ENCODE measurements at places on chromosomes 3 and 15.

DNA sequence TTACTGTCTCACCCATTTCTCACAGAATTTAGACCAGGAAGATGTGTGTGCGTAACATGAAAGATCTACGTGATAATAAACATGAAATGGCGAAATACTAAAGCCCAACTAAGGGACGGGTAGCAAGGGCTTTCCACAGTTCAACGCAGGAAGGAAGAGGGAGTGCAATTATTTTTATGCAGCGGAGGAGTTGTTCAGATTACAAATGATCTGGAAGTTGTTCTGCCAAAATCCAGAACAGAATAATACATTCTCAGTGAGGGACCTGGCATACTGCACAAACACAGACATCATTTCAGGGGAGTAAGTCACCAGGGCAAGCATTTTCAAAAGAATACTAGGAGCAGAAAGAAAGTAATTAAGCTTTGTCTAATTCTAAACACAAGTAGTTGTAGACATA, 133.6 kb upstream of the RAP2B start:
- no peak for DNase-seq

GRCh38 chr3:108505811-108506210, 4.6 kb downstream of the MYH15 start:
- no peak for DNase-seq

GRCh38 chr15:58064980-58065444, 499 bp downstream of the ALDH1A2 start:
- DNase-seq = no peak

- peak; percentile 60 for DNase-seq
Measured at GRCh38 chr15:40470423-40471104, at the start of gene CHST14. Gene CHST14, plus strand, starts transcription at chr15:40470984. Its CDS starts 230 bp downstream, at chr15:40471214.

GRCh38 chr15:81901319-81901718, 144.5 kb downstream of the MEX3B start:
- no peak for DNase-seq

DNA sequence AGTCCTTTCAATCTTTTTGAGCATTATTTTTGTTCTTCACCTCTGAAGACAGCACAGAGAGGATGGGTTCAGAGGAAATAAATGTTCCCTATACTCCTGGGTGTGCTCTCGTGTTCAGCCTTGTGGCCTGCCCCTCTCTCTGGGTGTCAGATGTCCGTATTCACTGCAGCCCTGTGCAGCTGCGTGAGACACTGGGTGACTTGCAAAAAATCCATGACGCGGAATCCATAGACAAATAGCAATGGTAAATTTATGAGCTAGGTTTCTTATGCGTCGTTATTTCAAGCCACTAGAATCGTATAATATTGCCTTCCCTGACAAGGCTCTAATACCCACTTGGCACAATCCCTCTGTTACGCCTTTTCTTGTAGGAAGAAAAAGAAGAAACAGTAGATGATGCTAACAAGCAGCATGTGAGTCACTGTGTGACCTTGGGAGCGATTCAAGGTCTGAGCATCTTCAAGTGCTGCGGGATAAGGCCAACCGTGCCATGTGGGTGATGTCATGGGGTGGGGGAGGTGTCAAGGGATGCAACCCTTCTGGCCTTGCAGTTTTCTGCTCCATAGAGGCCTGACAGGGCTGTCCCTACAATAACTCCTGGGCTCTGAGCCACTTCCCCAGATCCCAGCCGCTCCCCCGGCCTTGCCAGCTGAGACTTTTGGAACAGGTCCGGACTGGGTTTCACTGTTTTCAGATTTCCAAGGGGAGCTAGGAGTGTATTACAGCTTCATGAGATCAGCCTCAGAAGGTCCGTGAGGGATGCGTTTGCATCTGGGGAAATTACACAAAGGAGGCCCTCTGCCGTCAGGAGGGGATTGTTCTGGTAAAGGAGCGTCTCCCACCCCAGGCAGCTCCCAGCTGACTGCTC, 47.6 kb upstream of the POMGNT2 start:
- peak; percentile 51 for DNase-seq

DNA sequence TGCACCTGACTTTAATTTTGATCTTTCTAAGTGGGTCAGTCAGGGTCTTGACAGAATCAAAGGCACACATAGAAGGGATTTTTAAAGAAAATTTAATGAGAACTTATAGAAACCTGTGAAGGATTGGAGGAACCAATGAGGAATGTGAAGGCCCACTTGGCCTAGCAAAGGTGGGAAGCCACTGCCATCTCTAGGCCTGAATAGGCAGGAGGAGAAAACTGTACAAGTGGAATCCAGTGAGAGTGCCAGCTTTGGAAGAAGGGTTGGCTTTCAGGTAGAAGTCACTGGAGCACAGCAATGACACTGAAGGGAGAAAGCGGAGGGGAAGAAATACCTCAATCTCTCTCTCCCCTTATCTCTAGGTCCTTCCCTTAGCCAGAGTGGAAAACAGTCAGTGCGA, 380.7 kb upstream of the KCNMB2 start:
- DNase-seq = no peak

DNA sequence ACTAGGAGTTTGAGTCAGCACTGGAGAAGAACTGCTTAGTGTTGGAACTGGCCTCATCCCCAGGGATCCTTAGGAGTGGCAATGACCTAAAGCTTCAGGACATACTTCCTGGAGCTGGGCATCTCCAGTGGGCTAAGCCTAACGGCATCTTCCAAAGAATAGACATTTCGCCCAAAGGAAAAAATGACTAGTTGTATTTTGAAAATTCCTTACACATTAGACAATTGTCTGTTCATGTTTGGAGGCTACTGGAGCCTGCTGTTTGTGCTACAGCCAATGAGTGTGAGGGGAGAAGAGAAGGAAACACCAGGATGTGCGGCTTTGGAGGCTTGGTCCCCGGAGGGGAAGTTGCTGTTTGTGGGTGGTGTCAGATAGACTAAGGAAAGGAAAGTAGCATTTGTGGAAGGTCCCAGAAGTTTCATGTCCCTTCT, 77.6 kb downstream of the POLR2M start:
- peak; percentile 63 for DNase-seq

- no peak for DNase-seq
Measured at GRCh38 chr15:87877822-87878542, 378.6 kb downstream of the NTRK3 start.

GRCh38 chr3:117928836-117929235, 1105.8 kb downstream of the IGSF11 start:
- DNase-seq = no peak

DNA sequence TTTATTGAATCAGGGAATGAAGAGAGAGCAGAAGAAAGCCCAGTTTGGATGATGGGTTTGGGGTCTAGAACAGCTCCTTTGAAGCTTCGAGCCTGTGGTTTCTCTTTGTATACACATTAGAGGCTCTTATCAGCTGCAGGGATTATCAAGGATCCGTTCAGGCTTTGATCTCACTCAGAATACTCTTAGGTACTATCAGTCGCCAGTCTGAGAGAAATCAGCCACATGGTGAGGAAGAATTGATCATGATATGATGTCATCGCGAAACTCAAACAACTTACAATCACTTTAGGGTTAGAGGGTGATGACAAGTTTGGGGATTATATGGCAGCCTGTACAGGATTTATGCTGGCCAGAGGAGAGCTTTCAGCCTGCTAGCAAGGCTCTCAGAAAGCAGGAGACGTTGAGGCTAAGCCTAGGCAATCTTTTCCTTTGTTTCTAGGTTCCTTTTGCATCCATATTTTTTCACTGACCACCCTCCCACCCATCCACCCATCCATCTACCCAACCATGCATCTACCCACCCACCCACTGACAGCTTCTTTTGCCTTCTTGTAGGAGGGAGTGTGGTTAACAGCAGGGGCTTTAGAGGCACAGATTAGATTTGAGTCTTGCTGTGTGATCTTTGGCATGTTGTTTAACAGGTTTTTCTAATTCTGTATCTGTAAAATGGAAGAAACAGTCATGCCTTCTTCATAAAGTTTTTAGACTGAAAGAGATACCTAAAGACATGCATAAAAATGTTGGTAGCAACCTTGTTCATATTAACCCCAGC, 330.4 kb upstream of the LRRFIP2 start:
- DNase-seq = no peak

GRCh38 chr3:32421991-32422859, 30.6 kb downstream of the CMTM7 start:
- DNase-seq = peak; percentile 31

GRCh38 chr3:188822004-188822403, 349.8 kb upstream of the TPRG1 start:
- no peak for DNase-seq

DNA sequence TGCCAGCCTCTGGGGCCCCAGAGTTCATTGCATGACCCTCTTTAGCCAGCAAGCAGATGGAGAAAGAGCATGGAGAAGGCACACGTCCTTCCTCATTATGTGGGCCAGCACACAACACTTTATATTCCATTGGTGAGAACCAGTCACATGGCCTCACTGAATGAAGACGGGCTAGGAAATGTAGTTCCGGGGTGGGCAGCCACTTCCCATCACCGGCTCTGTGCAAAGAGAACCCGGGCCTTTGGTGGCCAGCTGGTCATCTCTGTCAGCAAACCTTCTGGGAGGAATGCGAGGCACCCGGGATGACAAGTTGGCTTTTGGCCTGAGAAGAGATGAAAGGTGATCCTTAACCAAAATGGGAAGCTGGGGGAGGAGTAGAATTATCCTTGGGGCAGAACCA, 90.2 kb upstream of the VGLL4 start:
- no peak for DNase-seq

DNA sequence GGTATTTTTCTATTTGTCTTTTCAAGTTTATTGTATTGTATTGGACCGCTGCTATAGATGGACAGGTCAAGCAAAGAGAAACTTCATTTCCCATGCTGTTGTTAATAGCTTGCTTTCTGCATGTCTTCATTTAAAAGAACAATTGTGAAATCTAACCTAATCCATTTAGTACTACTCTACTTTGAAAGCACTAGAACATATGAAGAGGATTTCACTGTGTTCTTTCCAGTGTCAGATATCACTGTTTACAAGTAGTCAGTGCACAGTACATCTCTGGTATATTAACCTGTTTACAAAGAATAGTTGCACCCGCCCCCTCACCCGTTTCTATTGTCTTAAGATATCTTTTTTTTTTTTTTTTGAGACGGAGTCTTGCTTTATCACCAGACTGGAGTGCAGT, 21.8 kb upstream of the EDEM1 start:
- no peak for DNase-seq

DNA sequence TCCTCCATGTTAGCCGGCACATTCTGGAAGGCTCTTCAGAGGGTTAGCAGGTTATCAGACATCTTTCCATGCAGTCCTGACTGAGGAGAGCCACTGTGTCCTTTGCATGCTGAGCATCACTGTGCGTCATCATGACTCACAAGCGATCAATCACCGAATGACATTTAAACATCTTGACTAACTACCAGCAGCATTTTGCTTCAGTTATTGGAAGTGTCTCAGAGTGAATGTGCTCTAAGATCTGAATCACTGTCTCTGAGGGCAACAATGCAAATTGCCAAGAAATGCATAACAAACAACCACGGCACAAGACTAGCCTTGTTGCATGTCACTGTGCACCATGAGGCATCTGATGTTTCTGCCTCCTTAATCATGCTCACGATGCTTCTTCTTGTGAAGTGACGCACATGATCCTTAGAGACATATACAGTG, 18.3 kb upstream of the ATP8B4 start:
- DNase-seq = no peak

- no peak for DNase-seq
Measured at GRCh38 chr3:7697548-7697947, 804.1 kb upstream of the LMCD1 start.

GRCh38 chr3:113241292-113242095, 30.1 kb downstream of the BOC start:
- DNase-seq = no peak

- no peak for DNase-seq
Measured at GRCh38 chr3:140292170-140292569, 357.2 kb downstream of the CLSTN2 start.

- DNase-seq = no peak
Measured at GRCh38 chr3:194300936-194301335, 50.2 kb downstream of the CPN2 start.

- DNase-seq = no peak
Measured at GRCh38 chr3:15223685-15224572, 17.9 kb downstream of the CAPN7 start.

- DNase-seq = no peak
Measured at GRCh38 chr3:114572364-114573062, 278.7 kb downstream of the TIGIT start.

GRCh38 chr3:38985981-38986380, 65.8 kb downstream of the SCN11A start:
- DNase-seq = no peak

GRCh38 chr15:84889991-84890669, 5.7 kb downstream of the SLC28A1 start:
- DNase-seq = no peak

DNA sequence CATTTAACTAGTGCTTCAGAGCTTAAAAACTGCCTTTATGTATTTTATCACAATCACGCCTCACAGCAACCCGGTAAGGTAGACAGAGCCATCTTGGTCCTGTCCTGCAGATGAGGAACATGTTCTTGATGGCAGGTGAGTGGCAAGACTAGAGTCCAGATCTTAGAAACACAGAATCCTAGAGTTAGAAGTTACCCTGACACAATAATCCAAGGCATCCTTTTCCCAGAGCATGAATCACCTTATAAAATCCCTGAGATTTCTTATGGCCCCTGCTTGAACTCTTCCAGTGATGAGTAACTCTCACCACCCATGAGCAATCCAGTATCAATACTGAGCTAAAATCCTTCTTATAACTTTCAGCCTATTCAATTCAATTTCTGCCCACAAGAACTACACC, 16.9 kb downstream of the POPDC2 start:
- no peak for DNase-seq

GRCh38 chr3:155960060-155960459, 89.6 kb downstream of the GMPS start:
- DNase-seq = peak; percentile 77

DNA sequence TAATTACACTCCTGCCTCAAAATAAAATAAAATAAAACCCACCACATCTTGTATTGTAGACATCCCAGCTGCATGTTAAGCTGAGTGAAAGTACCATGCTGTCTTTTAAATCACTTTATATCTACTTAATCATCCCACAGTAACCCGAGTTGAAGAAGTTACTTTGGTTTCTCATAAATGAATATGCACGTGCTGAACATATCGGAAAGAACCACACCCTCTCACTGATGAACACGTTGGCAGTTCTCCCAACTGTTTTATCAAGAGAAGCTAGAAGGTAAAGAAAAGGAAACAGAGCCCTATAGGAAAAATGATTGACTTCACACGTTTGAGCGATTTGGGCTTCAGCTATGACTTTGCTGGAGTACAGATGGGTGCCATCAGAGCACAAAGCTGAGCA, 15.9 kb upstream of the TM4SF19 start:
- DNase-seq = no peak

DNA sequence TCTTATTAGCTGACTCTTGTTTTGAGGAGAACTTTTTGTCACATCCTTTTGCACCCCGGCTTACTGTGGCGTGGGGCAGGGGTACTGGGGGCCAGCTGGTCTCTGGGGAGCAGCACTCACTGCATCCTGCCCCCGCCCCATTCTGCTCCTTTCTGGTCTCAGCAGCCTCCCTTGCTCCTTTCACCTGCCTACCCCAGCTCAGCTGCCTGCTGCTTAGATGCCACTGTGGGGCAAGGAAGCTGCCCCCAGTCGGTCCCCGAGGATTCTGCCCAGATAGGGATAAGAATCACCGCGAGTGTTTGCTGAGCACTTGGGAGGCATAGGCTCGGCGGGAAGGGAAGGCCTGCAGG, 32.0 kb downstream of the APBA2 start:
- no peak for DNase-seq

All from muscle of arm (tissue), 14 donors.